ENCODE measurements at places on chromosomes 11 and 22. TPM values are rescaled to one million over a fixed set of nuclear protein-coding genes. Genes with fewer than 3 reads are reported as not detected.

The P2RX6 gene
- 3.4 TPM for polyA plus RNA-seq

The GPR83 gene
- polyA plus RNA-seq = 0.26 TPM

The VPREB1 gene
- polyA plus RNA-seq = not detected

The MIOX gene
- polyA plus RNA-seq = 0.08 TPM

The TMEM223 gene
- 23.4 TPM for polyA plus RNA-seq

The RAB38 gene
- 21.9 TPM for polyA plus RNA-seq

The GAB4 gene
- polyA plus RNA-seq = not detected

The ACTN3 gene
- not detected for polyA plus RNA-seq

The CRYBB1 gene
- 0.63 TPM for polyA plus RNA-seq

The RIMBP3B gene
- polyA plus RNA-seq = 0.03 TPM

The RIMBP3C gene
- polyA plus RNA-seq = 0.09 TPM

The SPON1 gene
- 79.0 TPM for polyA plus RNA-seq

The TBX10 gene
- not detected for polyA plus RNA-seq

The TRIM49 gene
- polyA plus RNA-seq = not detected

Data from right lung (tissue), 10 donors.